Right atrium auricular region (tissue), 2 donors: ENCODE measurements at places on chromosomes 5 and 9.

GRCh38 chr5:3612591-3613042 is 17.0 kb downstream of the IRX1 start:
- DNase-seq = no peak

DNA sequence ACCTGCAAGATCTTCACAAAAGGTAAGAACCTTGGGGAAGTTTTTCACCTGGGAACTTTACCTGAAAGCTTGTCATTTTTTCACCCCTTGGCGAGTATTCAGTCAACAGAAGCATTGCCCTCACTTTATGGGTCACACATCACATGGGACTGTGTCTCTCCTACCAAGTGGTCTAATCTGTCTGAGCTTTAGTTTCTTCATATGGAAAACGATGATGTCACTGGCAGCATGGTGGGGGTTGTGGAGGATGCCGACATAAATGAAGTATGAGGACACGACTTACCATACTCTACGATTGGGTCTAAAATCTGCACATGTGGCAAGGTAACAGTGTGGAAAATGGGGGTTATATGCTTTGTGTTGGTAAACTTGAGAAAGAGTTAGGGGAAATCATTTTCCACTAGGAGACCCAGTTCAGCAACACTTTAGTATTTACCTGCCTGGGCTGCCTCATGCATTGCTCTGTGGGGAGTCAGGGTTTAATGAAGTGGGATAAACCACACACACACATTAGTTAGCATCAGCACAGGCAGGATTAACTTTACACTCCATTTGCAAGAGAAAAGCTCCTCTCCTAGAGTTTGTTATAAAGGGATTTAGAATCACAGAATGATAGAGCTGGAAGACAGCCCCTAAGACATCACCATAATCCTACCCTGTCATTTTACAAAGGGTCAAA is 19.8 kb upstream of the PAX5 start:
- no peak for DNase-seq

DNA sequence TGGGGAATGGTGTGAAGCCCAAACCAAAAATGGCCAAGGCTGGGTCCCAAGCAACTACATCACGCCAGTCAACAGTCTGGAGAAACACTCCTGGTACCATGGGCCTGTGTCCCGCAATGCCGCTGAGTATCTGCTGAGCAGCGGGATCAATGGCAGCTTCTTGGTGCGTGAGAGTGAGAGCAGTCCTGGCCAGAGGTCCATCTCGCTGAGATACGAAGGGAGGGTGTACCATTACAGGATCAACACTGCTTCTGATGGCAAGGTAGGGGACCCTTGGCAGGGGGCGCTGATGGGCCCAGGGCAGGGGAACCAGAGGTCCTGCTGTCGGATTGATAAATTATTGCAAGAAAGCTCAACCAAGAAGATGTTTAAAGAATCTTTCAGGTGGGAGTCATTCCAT is 19.8 kb downstream of the ABL1 start:
- no peak for DNase-seq

DNA sequence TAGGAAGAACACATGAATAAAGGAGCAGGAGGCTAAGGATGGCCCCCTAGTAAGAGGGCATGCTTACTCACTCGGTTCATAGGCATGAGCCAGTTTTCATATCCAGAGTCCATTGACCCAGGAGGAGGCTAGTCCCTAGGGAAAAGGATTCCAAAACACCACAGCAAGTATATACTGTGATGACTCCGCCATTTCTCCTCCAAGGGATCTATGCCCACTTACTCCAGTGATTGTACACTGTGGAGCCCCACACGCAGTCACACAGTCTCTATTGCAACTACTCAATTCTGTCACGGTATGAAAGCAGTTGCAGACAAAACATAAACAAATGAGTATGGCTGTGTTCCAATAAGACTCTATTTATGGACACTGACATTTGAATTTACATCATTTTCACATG is 117.7 kb upstream of the ALDH1B1 start:
- DNase-seq = no peak

GRCh38 chr5:96083361-96083881 is 121.8 kb upstream of the ELL2 start:
- no peak for DNase-seq

GRCh38 chr5:93995126-93995621 is 253.8 kb upstream of the POU5F2 start:
- DNase-seq = no peak

DNA sequence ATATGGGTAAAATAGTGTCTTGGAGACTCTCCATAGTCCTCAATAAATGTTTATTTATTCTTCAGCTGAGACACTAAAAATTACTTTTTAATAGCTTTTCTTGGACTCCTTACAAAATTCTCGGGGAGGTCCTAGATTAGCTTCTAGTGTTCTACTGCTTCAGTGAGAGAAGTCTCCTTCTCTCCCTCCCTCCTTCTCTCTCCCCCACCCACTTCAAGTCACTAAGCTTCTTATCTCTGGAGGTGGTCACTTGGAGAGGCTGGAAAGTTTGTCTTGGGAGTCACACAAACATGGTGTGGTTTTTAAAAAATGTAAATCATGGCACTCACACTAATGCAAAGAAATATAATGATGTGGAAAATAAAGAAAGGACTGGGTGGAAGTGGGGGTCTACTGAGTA is 64.1 kb downstream of the SEMA6A start:
- no peak for DNase-seq

DNA sequence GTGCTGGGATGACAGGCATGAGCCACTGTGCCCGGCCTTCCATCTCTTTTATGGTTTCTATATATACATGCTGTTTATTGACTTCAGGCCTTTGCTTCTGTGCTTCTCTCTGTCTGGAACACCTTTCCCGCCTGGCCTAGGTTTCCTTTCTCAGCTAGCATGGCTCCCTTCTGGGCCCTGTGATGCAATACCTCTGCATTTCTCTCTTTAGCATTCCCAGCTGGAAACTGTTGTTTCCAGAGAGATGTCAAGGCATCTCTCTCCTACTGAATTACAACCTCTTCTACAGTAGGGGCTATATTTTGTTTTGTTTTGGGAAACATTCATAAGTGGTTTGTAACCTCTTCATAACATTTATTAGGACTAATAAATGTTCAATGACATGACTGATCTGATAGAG is 57.1 kb downstream of the RPS23 start:
- no peak for DNase-seq

GRCh38 chr5:112930082-112930344 is 8.0 kb upstream of the REEP5 start:
- DNase-seq = no peak

GRCh38 chr5:163916376-163916775 is 411.0 kb downstream of the MAT2B start:
- no peak for DNase-seq

DNA sequence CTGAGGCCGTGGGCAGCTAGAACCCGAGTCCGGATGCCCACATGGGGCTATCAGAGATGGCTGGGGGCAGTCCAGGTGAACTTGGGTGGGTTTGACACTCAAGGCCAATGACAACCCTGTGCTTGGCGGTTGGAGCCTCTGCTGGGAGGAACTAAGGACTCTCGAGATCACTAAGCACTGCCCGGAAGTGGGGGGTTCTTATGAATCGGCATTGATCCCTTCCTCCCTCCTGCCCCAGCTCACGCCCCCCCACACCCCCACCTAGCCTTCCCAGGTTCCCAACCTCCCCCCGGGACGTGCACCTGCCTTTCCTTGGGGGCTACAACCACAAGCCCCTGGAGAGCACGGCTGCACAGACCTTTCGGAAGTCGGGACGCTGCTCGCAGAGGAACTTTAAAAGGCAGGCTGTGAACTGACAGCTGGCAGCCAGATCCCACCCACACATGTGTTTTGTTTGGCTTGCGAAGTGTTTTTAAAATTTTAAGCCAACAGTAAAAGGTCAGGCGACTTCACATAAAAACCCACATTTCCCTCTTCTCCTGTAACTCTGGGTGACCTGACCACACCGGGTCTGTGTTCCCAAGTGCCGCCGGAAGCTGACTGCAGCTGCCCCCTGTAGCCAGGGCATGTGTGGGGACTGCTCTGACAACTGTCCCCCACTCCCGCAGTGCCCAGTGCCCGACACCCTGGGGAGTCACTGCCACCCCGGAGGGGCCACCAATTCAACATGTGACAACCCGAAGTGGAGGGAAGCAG is 5.1 kb upstream of the RALGDS start:
- DNase-seq = no peak

GRCh38 chr5:96984506-96985192 is 48.8 kb downstream of the LNPEP start:
- no peak for DNase-seq

GRCh38 chr9:71858812-71859211 is 52.2 kb downstream of the ABHD17B start:
- DNase-seq = no peak

- DNase-seq = no peak
Measured at GRCh38 chr5:101393795-101394450, 490.8 kb upstream of the ST8SIA4 start.

- no peak for DNase-seq
Measured at GRCh38 chr9:127197186-127197860, 67.3 kb upstream of the GARNL3 start.

GRCh38 chr5:142866563-142867275 is 96.5 kb downstream of the ARHGAP26 start:
- DNase-seq = no peak

DNA sequence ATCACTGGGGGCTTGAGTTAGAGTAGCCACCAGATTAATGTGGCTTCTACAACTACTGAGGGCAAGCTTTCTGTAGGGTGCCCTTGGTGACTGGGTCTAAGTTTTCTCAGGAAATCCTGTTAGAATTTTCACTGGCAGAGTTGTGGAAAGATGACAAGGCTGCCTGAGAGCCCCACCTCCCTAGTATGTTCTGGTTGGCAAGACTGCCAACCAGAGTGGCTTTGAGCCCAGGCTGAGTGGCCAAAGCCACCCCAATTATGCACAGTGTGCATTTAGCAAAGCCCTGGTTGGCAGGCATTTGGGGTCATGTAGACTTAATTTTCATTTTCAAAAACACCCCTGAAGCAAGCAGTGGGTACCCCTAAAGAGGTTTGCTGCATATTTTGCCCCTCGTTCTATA is 136.7 kb upstream of the HAPLN1 start:
- DNase-seq = no peak

DNA sequence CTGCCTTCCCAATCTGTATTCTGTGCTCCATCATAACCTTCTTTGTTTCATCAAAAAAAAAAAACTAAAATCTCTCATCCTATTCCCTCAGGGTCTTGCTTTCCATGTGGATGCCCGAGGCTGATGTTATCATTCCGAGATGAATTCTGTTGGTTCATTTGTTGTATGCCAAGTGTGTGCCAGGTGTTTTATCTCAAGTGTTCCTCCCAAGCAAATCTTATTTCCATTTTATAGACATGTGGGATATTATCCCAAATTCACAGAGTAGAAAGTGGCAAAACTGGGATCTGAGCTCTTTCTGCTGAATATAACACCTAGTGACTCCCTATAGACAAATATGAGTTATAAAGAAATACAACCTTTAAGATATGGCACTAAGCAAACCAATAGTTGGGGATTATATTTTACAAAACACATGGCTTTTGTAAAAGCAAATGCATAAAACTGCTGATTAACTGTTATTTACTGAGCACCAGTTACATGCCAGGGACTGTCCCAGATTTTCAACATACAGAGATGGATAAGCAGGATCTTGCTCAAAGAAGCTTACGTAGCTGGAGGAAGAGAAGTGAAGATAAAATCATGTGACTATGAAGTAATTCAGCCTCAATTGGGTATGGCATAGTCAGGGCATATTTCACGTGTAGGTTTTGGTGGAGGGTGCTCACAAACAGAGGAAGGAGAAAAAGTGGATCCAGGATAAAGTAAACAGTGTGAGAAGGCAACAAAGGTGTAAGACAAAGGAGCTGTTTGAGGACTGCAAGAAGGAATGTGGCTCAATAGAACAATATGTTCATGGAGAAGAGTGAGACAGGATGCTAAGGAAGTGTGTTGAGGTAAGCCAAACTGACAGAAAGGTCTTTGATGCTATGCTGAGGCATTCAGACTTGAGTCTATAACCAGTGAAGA is 143.3 kb upstream of the ADAMTSL1 start:
- DNase-seq = no peak

- DNase-seq = peak; percentile 72
Measured at GRCh38 chr5:180803181-180804128, 849 bp upstream of the MGAT1 start.

DNA sequence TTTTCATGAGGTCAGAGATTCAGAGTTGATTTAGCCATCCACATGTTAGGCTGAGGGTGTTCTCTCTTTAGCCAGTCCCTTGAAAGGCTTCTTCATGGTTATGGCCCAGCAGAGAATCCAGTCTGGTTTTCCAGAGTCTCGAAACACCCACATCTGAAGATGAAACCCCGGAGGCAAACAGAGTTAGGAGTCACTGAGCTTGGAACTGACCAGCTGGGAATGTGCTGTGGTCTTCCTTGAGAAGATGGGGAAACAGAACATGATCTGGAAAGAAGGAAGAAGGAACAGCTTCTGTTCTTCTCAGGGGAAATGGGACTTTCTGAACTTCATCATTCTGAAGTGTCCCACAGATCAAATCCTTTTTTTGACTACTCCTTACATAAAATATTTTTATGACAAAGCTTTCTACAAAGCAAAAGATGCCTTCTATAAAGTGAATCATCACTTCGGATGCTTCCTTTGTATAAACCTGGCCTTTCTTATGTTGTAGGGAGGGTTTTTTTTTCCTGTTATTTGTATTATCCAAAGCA is 45.4 kb downstream of the ZNF618 start:
- DNase-seq = no peak

GRCh38 chr5:116479776-116480675 is 94.6 kb downstream of the SEMA6A start:
- DNase-seq = no peak

DNA sequence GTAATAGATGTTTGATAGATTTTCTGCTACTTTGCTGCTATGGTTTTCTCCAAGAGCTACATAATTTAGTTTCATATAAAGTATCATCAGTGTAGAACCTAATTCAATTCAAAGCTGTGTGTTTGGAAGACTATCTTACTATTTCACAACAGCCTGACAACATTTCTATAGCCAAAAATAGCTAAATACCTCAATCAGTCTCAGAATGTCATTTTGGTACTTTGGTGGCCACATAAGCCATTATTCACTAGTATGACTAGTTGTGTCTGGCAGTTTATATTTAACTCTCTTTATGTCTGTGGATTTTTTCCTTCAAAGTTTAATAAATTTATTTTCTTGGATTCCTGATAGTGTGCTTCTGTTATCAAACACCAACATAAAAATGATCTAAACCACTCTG is 35.1 kb upstream of the CCDC152 start:
- no peak for DNase-seq

GRCh38 chr5:5588386-5588785 is 165.9 kb downstream of the ICE1 start:
- no peak for DNase-seq

GRCh38 chr5:89948977-89949376 is 460.6 kb downstream of the CETN3 start:
- DNase-seq = no peak

GRCh38 chr9:136860529-136860928 is 5.6 kb downstream of the EDF1 start:
- DNase-seq = no peak

DNA sequence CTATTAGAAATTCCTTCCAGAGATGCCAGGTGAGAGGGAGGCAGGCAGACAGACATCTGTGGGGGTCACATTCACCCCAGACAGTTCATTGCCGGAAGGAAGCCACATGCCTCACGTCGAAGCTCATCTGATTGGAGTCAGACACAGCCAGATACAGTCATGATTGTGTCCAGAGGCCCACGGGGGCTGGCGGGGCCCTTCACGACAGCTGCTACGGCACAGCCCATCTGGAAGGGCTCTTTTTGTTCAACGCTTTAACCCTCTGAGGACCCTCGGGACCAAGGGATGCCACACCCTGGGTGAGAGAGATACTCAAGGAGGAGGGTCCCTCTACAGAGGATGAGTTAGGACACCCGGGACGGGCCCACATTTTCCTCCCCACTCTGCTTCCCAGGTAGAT is 31.9 kb upstream of the GABRP start:
- no peak for DNase-seq
